ENCODE measurements at places on chromosomes 12 and 14.

- no peak for DNase-seq
Observed at GRCh38 chr12:21472197-21472823, 29.1 kb downstream of the RECQL start.

DNA sequence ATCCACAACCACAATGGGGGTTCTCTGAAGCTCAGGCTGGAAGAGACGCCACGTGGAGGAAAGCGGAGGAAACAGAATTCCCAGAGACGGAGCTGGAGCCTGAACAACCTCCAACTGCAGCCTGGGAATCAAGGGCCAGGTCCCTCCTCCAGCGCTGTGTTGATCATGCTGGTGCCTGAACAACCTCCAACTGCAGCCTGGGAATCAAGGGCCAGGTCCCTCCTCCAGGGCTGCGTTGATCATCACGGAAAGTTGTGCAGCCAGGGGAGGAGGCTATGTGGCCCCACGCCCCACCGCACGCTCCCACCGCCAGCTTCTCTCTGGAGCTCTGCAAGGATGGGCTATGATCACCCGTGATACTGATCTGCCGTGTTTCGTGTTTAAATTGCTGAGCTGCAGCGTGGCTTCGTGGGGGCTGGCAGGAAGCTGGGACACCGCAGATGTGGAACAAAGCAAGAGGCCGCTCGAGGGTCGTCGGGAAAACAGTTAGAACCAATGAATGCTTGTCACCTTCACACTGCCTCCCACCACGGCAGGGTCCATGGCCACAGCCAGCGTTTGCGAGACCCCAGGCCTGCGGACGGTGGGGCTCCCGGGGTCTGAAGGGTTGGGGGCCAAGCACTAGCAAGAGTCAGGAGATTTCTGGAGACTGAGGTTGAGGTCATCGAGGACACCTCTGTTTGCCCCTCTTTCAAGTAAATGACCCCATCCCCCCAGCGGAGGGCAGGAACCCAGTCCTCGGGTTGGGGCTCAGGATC is 51.8 kb upstream of the FBRSL1 start:
- DNase-seq = no peak

DNA sequence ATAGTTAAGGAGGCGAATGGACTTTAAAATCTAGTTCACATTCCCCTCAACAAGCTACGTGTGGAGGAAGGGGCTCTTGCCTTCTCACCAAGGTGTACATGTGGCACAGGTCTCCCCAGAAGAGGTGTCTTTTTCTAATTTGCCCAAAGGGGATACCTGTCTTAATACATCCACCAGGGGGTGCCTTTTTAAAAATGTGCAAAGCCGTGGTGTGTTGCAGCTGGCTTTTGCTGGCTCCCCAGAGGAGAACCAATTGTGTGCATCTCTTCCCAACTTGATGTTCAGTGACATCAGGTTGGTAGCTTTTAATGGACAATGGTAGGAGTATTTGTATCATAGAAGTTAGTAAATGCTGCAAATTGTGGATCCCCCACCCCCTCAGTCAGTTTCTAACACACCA is 33.8 kb downstream of the CREBL2 start:
- DNase-seq = no peak

GRCh38 chr12:93376436-93377251 is 1.1 kb upstream of the NUDT4 start:
- no peak for DNase-seq

DNA sequence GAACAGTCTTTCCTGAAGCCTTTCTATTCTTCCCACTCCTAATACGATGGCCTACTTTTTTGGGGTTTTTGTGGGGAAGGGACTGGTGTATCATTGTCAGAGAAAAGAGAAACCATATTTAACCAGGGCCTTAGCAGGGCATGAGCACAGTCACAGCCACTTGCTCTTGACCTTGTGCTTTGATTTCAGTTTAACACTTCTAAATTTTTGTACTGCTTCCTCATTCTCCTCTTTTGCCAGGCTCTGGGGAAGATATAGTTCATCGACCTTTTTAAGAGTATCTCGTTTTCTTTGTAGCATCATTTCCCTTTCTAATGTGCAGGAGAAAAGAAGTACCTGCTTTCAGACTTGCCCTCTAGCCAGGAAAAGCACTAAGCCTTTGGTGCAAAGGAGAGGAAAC is 2.2 kb downstream of the ZBTB1 start:
- DNase-seq = no peak

DNA sequence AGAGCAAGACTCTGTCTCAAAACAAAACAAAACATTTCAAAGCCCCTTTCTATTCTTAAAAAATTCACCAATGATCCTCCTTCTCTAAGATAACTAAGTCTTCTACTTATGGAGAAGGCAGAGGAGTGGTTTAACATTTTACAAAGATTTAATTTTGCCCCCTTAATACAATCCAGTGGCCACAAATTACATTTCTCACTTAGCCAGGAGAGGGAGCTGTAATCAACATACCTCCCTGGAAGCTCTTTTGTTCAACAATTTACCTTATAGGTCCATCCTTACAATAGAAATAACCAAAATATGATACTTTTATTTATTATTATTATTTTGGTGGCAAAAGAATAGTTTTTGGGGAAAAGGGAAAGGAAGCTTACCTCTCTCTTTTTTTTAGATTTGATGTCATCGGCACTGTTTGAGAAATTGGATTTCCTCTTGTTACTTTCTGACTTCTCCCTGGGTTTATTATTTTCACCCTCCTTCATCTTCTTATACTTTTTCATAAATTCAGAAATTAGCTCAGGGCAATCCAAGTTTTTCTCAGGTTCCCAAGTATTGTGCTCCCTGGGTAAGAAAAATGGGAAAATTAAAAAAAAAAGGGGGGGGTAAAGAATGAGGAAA is 28.1 kb downstream of the CBX5 start:
- no peak for DNase-seq

DNA sequence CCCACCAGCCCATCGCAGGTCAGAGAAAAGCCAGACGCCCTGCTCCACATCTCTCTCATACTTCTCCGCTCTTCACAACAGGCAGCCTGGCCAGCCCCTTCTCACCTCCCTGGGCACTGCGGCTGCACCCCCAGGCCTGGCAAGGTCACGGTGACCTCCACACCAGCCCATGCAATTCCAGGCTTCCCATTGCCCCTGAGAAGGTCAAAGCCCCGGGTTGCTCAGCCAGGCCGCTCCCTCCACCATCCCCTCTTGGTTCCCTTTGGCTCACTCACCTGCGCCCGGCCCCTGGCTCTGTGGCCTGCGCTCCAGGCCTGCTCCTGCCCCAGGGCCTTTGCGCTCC is 55.4 kb downstream of the GALNT9 start:
- DNase-seq = no peak

GRCh38 chr12:106018286-106018685 is 120.5 kb downstream of the NUAK1 start:
- DNase-seq = no peak

GRCh38 chr12:108131657-108132126 is 2.6 kb downstream of the WSCD2 start:
- no peak for DNase-seq

DNA sequence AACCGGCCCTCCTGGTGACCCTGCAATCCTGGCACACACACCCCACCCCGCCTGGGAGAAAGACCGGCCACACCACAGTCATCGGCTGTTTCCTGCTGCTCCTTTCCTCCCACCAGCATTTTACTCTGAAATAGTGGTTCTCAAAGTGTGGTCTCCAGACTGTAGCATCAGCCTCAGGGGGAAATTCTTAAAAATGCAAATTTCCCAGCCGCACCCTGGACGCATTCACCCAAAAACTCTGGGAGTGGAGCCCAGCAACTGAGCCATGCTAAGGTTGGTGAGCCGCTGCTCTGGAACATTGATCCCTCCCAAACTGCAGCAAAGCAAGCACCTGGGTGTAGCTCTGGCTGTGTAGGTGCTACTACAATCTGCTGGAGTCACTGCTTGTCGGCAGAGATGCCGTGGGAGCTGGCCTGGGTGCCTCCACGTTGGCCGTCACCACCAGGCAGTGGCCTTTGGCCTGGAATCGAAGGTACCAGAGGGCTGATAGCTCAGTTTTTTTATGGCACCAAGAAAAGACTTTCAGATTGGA is 38.4 kb upstream of the BCL2L14 start:
- no peak for DNase-seq

DNA sequence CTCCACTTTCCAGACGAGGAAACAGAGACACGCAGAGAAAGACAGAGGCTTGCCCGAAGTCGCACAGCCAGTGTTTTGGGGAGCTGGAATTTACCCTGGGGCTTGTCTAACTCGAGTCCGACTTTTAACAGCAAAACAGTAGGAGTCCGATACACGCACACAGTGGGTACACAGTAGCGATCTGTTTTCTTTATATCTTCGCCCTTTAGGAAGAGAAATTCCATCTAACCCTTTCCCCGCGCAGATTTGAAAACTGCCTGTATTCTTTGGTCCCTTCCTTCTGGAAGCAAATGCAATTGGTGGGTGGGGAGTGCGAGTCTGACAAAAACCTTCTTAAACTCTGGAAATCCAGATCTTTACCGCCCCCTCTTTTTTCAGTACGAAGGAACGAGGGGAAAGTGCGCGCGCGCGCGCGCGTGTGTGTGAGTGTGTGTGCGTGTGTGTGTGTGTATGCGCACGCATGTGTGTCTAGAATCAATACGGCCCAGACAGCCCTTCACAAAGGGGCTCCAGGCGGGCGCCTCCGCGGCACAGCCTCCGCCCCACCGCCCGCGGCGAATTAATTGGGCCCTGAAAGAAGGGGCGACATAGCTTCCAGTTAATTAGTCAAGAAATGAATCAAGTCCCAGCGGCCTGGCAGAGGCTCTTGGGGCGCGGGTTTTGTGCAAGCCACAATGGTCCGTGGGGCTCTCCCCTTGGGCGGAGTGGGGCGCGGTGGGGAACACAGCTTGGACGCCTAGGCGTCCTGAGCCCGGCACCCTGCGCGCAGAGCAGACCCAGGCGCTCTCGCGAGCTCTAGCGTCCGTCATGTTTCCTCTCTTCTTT is 14.0 kb upstream of the TBX3 start:
- DNase-seq = no peak

GRCh38 chr12:106978035-106978800 is 8.7 kb downstream of the MTERF2 start:
- DNase-seq = no peak

- no peak for DNase-seq
Observed at GRCh38 chr12:124416516-124417395, 121.9 kb downstream of the RFLNA start.

DNA sequence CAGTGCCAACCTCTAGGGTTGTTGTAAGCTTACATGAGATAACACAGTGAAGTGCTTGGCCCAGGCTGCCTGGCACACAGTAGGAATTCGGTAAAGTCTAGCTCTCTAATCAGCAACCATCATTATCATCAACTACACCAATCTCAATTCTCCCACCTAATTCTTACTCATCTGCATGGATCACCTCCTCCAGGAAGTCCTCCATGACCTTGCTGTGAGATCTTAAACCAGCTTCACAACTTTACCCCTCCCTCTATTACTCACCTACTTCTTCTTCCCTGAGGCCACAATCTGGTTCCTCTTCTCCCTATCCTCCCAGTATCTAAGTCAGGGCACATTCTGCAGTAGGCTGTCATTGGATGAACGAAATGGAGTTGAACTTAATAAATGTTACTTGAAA is 67.3 kb downstream of the GSC start:
- no peak for DNase-seq

- DNase-seq = no peak
Observed at GRCh38 chr14:58796242-58797009, 158.7 kb downstream of the DACT1 start.

DNA sequence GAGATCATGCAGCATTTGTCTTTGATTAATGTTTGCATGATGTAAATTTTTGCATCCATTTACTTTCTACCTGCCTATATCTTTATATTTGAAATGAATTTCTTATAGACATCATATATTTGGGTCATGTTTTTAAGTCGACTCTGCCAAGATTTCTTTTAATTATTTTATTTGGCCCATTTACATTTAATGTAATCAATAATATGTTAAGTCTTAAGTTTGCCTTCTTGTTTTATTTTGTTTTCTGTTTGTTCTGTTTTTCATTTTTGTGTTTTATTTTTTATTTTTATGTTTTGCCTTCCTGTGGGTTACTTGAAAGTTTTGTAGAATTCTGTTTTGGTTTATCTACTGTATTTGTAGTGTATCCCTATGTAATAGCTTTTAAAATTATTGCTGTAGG is 33.2 kb upstream of the GUCY2C start:
- no peak for DNase-seq

DNA sequence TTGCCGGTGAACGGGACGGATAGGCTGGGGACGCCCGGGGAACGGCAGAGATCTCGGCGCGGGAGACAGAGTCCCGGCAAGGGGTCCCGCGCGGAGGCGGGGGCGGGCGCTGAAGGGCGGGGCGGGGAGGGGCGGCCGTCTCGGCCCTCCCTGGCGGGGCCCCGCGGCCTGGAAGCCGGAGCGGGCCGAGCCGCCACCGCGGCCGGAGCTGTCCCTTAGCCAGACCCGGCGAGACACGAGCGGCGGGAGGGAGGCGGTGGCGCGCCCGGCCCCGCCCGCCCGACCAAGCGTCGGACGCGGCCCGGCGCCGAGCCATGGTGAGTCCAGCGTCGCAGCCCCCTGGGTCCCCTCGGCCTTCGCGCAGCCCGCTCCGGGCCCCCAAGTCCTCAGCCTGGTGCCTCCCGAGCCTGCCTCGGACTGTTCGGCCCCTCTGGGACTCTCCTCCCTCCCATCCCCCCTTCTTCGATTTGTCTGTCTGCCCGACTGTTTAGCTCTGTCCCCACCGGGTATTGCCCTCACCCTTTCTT is at the start of gene ARHGEF40:
Gene ARHGEF40, plus strand, starts transcription at position 222 of the 527 bp plus-strand sequence. Its CDS starts 93 bp downstream, at position 315.
- DNase-seq = no peak

- DNase-seq = no peak
Observed at GRCh38 chr12:125794401-125794800, 729.2 kb downstream of the AACS start.

- DNase-seq = no peak
Observed at GRCh38 chr14:64569138-64569631, 19.4 kb downstream of the PPP1R36 start.

DNA sequence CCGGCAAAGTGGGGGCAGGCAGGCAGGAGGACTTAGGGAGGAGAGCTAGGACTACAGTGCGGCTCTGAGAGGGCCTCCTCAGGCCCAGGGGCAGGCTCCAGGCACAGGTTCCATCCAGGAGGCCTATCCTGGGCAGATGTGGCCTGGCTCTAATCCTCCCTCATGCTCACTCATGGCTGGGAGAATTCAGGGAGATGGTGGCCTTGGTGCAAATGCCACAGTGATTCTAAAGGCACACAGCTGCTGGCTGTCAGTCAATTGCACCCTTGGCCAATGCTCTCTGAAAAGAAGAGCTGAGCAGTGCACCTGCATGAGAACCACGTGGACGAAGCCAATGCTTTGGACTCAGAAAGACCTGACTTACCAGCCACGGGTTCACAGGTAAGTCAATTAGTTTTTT is 89.6 kb downstream of the C12orf75 start:
- no peak for DNase-seq

DNA sequence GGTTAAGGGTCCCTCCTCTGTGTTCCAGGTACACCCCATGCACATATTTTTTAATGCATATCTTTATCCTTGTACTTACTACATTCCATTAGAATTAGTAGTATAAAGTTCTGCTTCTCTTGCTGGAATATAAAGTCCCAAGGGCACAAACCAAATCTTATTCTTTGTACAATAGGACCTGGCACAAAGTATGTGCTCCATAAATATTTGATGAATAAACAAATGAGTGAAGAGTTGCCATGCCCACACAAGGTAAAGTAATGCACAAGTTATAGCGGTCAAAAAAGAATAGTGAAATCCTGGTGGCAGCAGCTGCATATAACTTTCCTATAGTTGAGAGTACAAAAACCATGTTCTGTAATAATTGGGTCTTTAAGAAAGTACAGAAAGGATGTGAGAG is 82.1 kb upstream of the BMP4 start:
- DNase-seq = no peak

GRCh38 chr14:54881761-54882401 is 20.7 kb downstream of the GCH1 start:
- DNase-seq = no peak

GRCh38 chr14:103560691-103561090 is 1.8 kb downstream of the BAG5 start:
- DNase-seq = no peak

All from AG04449 (cell line).